Activated T-cell treated with anti-CD3 and anti-CD28 coated beads, Interleukin-2, amount 50 U/mL, for 24 hours (primary cell): ENCODE measurements at places on chromosomes 16 and 17.

DNA sequence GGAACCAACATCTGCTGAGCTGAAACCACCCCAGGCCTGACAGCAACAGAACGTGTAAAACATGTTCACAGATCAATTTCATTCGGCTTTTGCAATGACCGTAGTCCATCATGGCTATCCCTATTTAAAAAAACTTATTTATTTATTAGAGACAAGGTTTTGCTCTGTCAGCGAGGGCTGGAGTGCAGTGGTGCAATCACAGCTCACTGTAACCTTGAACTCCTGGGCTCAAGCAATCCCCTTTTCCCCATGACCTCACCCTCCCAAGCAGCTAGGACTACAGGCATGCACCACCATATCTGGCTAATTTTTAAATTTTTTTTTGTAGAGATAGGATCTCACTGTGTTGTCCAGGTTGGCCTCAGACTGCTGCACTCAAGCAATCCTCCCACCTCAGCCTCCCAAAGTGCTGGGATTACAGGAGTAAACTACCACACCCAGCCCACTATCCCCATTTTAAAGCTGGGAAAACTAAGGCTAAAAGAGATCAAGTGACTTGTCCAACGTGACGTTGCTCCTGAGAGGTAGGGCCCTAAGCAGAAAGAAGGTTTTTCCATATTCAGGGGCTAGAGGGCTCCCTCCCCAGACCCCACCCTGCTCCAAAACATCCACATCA is 77.7 kb downstream of the MYH11 start:
- DNase-seq = no peak

GRCh38 chr17:79661292-79662041 is 50.6 kb upstream of the RBFOX3 start:
- no peak for DNase-seq

GRCh38 chr17:49723423-49723822 is 15.7 kb upstream of the SLC35B1 start:
- DNase-seq = no peak

DNA sequence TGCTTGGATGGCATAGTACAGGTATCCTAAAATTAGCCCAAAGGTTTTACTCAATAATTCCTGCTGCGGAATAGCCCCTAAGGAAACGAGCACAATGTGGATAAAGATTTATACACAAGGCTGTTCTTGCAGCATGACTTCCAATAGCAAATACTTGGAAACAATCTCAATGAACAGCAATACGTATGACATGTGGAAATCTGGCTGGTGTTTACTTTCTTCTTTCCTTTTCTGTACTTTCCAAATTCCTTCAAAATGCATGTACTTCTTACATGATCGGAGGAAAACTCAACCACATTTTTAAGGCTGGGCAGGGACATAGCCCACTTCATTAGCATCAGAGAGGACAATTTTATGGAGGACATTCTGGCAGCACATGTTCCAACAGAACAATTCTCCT is 86.6 kb downstream of the C16orf95 start:
- no peak for DNase-seq
